IPS DF 6.9 (cell line): ENCODE measurements at places on chromosomes 2 and 18.

DNA sequence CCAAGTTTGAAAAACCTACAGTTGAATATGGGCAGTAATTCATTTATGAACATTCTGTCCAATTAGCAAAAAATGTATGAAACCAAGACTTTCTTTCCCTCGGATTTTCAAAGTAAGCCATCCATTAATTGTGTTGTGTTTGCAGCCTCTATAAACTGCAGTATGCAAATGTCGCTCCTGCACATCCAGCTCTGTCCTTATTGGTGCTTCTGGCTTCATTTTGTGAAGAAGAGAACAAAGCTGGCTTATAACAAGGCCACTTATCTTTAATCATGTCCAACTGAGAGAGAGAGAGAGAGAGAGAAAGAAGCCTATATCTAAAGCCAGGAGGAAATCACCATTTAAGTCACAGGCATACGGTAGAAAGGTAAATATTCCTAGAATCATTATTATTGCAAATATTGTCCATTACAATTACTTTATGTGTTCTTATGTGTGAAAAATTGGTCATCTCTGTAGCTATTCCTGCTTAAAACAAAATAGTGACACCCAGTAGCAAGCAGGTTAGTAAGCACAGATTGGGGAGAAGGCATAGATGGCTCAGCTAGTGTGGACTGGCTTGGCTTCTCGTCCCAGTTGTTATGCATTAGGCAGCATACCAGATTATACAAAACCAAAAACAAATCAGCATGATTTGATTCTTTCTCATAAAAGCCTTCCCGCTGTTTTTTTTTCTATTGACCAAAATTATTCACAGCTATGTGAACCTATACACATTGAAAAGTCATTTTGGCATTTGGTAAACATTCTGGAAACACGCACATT, 726.4 kb upstream of the SOX11 start:
- DNase-seq: no peak

DNA sequence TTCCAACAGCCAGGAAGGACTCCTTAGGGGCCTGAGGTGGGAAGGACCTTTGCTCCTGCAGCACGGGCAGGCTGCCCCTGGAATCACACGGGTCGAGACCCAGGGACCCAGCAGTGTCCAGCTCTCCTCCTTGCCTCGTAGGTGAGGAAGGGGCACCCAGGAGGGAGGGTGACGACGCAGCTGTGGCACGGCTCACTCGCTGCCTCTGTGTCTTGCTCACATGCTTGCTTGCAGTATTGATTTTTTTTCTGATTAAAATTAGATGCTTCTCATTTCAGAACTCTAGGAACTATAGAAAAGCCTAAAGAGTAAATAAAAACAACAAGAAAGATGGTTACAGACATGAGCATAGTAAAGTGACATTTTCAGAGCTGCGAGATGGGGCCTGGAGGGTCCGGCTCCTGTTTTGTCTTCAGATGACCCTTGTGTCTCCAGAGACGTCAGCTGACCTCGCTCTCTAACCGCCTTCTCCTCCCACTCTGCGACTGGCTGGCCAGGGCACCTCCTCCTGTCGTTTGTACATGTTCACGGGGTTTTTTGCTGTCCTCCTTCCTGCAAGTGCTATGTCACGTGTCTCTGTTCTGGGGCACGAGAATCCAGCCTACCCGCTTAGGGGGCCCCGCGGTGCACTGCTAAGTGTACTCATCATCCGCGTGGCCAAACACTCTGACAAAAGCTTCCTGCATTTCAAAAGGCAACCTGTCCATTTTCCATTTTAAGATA, 65.7 kb upstream of the ZNF236 start:
- no peak for DNase-seq

DNA sequence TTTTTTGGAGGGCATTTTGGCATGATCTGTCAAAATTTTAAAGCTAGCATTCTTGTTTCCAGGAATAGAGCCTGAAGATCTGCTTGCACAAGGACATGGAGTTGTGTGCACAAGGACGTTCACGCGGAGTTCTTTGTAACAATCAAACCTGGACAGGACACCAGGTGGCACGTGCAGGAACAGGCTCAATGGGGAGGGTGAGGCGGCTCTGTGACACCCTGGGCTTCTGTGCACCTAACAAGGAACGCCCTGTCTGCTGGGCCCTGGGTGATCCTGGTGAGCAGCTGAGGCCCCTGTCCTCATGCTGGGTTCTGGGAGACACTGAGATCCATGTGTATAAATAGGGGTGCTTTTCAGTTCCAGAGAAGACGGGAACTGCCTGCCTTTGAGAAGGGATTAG, 93.1 kb upstream of the PXDN start:
- no peak for DNase-seq

DNA sequence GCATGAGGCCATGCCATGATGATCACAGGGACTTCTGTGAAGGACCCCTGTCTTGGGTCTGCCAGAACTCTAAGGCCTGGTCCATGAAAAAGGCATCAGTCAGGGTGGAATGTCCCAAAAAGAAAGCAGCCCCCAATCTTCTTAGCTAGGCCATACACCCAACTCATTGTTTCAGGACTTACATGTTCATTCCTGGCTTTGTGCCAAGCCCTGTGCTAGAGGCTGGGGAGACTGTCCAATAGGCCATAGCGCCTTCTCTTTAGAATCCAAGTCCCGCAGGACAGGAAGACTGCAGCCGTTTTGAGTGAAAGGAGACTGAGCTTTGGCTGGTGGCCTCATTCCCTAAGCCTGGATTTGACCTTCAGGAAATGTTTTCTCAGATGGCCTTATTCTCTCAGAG, 247.3 kb downstream of the PRKCE start:
- DNase-seq: no peak

- no peak for DNase-seq
Measured at GRCh38 chr2:7994397-7994951, 687.4 kb upstream of the ID2 start.

GRCh38 chr2:84041506-84041905, 417.6 kb downstream of the SUCLG1 start:
- no peak for DNase-seq

GRCh38 chr18:69636529-69637301, 236.0 kb downstream of the DOK6 start:
- DNase-seq: peak; percentile 11
